Renal cortex interstitium (tissue), 15 donors: ENCODE measurements at places on chromosomes 3 and 15. TPM values are rescaled to one million over a fixed set of nuclear protein-coding genes. Genes with fewer than 3 reads are reported as not detected.

Gene HMCES
- 55.9 TPM for polyA plus RNA-seq

Gene CHRM5
- 0.09 TPM for polyA plus RNA-seq

Gene SLC12A1
- 342 TPM for polyA plus RNA-seq

Gene PROS1
- polyA plus RNA-seq = 37.3 TPM

Gene MESP2
- 0.30 TPM for polyA plus RNA-seq

Gene SAMMSON
- polyA plus RNA-seq = 0.17 TPM

Gene CPLX3
- polyA plus RNA-seq = not detected

Gene IL17RE
- polyA plus RNA-seq = 10.0 TPM

Gene RPSA
- 1,511 TPM for polyA plus RNA-seq

Gene RBP2
- 0.30 TPM for polyA plus RNA-seq

Gene CCRL2
- polyA plus RNA-seq = 1.0 TPM

Gene SMCO1
- polyA plus RNA-seq = not detected

Gene THUMPD3
- polyA plus RNA-seq = 63.9 TPM

Gene COL6A5
- 0.04 TPM for polyA plus RNA-seq

Gene TMC3
- polyA plus RNA-seq = 0.08 TPM

Gene FOXB1
- not detected for polyA plus RNA-seq

Gene PTPRG
- 92.1 TPM for polyA plus RNA-seq
